ENCODE measurements at places on chromosomes 11 and 22.

- DNase-seq, result no peak
Measured at GRCh38 chr11:12074529-12075195, 35.7 kb upstream of the MICAL2 start.

- DNase-seq, result no peak
Measured at GRCh38 chr11:62400760-62401159, 18.1 kb upstream of the SCGB1A1 start.

DNA sequence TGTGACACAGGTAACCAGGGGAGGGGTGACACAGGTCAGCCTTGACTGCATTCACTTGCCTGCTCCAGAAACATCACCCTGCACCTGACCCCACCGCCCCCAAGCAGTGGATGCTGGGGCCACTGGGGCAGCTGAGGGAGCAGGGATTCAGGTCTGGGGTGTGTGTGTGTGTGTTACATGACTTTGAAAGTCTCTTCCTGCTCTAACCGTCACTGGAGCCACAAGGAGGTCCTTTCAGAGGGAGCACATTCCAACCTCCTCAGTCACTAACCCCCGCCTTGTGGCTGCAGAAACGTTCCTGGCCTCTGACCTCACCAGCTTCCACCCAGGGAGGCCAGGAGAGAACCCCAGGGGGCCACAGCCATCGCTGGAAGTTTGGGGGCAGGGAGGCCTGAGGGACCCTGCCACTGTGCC is 2.9 kb upstream of the FOSL1 start:
- no peak for DNase-seq

GRCh38 chr11:61873588-61874376 is 17.6 kb downstream of the FADS3 start:
- no peak for DNase-seq

DNA sequence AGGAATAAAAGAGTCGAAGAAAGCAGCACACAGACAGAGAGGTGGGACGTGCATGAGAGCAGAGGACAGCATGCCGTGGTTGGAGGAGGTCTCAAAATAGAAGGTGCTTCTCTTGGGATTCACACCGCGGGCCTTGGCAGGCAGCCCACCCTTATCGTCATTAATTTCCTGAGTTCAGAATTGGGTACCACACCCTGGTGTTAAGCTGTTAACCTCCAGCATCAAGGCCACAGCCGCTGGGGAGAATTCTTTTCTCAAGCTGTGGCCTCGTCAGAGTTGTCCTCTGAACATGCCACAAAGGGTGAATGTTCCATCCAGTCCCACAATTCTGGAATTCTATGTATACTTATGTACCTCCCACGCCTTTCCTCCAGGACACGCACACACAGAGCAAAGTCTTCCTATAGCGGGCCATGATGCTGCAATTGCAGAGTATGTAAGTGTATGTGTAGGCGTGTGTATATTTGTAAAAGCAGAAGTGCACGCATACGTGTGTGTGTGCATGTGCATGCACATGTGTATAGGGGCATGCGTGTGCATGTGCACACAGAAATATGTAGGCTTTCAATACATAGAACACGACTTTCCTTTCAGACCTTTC is 39.0 kb downstream of the ADAMTS8 start:
- no peak for DNase-seq

GRCh38 chr22:17587629-17588028 is 24.3 kb downstream of the SLC25A18 start:
- no peak for DNase-seq

- no peak for DNase-seq
Measured at GRCh38 chr11:45752106-45752505, 52.8 kb upstream of the SLC35C1 start.

GRCh38 chr11:2510626-2511402 is 66.0 kb downstream of the KCNQ1 start:
- DNase-seq, result no peak

DNA sequence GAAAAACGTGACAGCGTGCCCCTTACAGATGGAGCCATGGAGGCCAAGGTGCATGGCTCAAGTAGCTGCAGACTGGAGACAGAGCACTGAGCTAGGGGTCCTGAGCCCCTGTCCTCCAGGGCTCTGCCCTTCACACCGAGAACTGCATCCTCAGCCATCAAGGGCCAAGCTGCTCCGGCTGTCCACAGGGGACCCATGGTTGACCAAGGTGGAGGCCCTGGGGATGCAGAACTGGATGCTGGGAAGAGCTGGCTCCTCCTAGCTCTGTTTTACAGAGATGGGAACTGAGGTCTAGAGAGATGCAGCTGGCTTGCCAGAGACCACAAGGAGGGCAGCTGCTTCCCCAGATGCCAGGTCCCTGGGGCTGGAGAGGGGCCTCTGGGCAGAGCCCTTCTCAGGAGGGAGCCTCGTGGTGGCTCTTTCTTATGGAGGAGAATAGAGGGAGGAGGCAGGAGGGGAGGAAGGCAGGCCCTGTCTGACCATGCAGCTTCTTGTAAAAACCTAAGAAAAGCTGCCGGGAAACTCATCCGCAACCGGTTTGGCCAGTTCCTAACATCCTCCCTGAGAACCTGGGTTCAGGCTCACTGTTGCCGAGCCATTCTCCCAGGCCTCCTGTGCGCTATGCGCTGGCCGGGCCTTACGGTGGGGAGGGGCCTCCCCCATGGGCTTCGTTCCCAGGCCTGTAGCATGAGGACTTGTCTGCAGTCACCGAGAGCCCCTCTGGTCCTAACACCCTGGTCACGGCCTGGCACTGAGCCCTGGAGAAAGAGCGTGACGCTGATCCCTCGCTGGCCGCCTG is 80.6 kb downstream of the WNT7B start:
- no peak for DNase-seq

DNA sequence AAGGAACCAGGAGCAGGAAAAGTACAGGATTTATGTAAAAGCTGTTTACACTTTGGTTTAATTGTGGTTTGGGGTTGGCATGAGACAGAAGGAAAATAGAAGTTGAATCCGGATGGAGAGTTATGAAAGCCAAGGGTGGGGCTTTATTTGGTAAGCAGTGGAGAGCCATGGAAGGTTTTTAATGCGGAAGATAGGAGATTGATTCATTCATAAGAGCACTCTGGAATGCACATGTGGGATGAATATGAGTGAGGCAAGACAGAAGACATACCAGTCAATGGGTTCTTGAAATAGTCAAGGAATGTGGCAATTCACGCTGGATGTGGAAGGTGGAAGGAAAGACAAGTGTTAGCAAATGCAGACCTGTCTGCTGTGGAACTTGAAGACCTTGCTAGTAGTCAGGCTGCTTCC is 9.3 kb upstream of the GLB1L3 start:
- DNase-seq, result no peak

DNA sequence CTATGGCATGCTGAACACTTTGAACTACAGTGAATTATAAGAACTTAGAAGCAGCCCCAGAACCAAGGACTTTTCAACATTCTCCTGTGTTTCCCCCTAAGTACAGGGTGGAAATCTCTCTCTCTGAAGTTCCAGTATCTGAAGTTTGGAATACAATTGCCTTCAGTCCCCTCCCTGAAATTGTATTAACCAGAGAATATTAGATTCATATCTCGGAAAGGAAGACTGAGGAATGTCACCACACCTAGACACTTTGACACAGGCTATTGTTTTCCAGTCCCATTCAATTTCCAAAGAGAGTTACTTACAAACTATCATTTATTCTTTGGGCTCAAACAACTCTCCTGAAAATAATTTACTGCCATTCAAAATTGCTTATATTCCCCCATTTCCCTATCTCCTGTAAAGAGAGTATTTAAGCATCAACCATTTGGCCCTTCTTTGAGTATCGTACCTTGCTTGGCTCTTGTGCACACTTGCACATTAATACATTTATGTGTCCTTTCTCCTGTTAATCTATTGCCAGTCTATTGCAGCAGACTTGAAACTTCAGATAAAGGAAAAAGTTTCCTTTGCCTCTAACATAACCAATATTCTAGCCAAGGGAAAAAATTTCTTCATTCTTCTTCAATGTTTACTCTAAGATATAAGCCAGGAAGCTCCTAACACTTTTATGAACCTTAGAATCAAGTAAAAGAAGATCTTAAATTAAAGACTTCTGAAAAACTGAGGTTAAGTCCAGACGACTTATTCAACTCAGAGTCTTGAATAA is 402.4 kb upstream of the DDI1 start:
- DNase-seq, result no peak

DNA sequence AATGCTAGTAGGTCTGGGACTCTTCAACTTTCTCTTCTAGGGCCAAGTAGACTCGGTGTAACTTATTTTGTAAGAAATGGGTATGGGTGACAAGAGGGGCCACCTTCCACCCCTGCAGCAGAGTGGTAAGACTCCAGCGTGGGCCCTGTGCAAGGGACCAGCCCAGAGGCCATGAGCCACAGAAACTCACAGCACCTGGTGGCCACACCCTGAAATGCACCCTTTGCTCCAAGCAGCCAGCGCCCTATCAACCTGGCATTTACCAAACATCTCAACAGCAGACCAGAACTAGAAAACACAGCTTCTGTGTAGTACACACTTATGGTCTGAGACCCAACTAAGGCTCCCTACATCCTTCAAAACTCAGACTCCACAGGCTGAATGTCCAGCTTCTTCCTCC is 5.7 kb downstream of the CDCA5 start:
- DNase-seq, result peak; percentile 65

- DNase-seq, result peak; percentile 2
Measured at GRCh38 chr11:126573325-126573978, 218.0 kb downstream of the ST3GAL4 start.

DNA sequence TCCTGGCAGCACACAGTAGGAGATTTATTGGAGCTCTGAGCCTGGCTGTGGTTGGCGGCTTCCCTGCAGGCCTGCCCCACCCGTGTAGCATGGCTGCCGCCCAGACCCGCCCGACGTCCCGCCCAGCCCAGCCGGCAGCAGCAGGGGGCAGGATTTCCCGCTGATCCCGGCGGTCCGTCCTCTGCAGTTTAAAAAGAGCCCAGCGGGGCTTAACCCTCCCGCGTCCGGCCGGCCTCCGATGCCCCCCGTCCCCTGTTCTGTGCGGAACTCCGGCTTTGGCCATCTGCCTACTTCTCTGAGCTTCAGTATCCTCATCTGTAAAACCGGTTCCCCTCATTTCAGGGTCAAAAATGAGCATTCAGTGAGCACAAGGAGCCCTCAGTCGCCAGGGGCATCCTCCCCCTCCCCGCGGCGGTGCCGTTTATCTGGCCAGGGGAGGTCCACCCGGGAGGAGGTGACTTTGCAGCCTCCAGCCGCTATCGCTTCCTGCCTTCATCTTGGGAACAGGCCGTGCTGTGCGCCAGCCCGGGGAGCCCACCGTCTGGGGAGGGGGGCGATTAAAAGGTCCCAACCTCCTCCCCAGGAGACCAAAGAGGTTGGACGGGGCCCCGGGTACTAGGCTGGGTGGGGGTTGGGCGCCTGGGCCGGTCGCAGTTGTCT is at the start of gene GAS2L1:
Gene GAS2L1, plus strand, starts transcription at position 476 of the 660 bp plus-strand sequence. CDS start 1,456 bp downstream, outside the sequence.
- peak; percentile 58 for DNase-seq

- no peak for DNase-seq
Measured at GRCh38 chr11:56172256-56172830, 4.1 kb upstream of the OR5J2 start.

DNA sequence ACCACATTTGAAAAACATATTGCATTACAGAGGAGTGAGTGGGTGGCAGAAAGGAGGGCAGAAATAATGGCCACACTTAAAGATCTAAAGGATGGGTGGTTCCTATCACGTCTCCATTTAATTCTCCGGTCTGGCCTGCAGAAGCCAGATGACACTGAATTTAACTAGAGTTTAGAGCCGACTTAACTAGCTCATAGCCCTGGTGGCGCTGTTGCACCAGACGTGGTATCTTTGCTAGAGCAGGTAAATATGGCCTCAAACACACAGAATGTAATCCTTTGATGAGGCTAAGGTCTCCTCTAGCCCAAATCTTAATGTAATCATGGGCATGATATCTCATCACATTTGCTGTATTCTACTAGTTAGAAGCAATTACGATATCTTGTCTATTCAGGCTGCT is 51.5 kb upstream of the GAL start:
- DNase-seq, result peak; percentile 67

GRCh38 chr11:122167100-122167499 is 51.1 kb upstream of the BLID start:
- no peak for DNase-seq

DNA sequence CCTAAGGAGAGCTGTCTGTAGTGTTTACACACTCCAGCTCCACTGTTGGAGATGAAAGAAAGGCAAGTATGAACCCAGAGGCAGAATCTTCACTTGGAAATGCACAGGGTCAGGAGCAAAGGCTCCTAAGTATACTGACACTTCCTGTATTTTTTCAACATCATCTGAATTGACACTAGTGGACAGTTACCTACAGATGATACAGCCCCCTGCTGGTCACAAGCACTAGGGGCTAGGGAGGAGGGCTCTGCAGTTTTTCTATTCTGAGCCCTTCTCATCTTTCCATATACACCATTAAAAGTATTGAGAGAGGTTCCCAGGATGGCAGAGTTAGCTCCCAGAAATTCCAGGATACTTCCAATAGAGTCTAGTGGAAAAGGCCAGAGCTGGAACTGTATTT is 290.3 kb upstream of the API5 start:
- DNase-seq, result peak; percentile 13

GRCh38 chr11:69554849-69555248 is 73.4 kb downstream of the LINC01488 start:
- no peak for DNase-seq

- no peak for DNase-seq
Measured at GRCh38 chr11:22991196-22991595, 130.9 kb upstream of the CCDC179 start.

DNA sequence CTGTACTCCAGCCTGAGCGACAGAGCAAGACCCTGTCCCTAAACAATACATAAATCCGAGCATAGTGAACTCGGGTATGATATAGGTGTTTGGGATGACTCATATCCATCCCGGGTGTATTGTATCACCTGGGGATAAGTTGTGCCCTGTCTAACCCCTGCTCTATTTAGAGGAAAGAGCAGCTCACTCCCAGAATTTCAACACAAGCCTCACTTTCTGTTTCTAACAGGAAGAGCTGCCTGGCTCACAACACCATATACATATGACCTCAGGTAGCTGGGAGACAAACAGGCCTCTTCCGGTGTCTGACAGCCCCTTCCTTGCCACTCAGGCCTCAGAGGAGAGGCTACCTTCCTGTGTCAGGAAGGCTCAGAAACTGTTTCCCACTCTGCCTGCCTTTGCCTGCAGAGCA is 9.9 kb upstream of the MICALL1 start:
- peak; percentile 83 for DNase-seq

DNA sequence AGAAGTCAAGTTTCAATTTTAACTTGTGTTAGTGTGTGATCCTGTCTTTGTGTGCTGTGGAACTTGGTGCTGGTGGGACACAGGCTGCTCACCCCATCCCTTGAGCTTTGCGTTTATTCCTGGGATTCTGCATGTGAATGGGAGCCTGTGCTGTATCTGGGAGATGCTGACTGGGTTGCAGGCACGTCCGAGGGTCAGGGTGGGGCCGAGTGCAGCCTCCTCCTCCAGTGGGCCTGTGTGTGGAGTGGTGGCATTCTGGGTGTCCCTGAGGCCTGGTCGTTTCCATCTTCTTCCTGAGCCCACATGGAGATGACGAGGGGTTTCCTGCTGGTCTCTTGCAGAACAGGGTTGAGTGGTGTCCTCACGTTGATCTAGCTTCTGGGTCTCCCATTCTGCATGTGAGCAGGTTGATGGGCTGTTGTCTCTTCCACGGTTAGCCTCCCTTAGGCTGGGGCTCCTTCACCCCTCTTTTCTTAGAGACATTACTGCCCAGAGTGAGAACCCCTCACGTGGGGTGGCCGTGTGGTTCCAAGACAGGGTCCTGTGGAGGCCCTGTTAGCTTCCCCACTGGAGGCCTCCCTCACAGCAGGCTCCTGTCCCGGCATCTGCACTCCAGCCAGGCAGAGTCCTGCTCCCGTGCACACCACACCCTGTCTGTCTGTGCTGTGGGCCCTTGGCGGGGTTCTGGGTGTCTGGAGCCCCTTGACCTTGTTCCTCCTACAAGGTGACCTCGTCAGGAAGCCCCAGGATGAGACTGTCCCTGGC is 4.9 kb downstream of the PTDSS2 start:
- no peak for DNase-seq

Data from MM.1S (cell line).